RCC 7860 (cell line): ENCODE measurements at places on chromosomes 4 and X.
A peak's percentile ranks its signal among the peaks of the same experiment; 100 is the strongest.

GRCh38 chrX:154374313-154375155, at the start of gene FLNA:
FLNA (minus strand) TSS chrX:154374634; CDS start chrX:154371245, 3,389 bp downstream.
- peak; percentile 42 for DNase-seq

GRCh38 chrX:132369617-132370326, 119.1 kb downstream of the MBNL3 start:
- no peak for DNase-seq

- DNase-seq = peak; percentile 33
Measured at GRCh38 chr4:47075262-47075661, 43.9 kb downstream of the GABRB1 start.

DNA sequence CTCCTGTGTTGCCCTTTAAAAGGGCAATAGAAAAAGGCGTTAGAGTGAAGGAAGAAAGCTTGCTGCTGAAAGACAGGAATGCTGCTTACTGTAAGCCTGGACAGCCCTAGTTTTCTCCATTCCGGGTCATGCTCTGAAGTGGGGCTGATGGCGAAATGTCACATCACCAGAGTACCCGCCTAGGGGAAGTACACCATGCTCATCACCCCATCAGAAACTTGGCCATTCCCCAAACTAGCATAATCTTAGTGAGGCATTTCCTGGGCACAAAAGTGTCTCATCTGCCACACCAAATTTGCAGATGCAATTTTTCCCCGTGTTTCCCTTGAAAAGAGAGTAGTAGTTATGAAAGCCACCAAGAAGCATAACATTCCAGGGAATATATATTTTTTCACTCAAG, 47.8 kb upstream of the CAMK2D start:
- no peak for DNase-seq

GRCh38 chr4:38114386-38115150, 154.4 kb downstream of the PTTG2 start:
- no peak for DNase-seq

DNA sequence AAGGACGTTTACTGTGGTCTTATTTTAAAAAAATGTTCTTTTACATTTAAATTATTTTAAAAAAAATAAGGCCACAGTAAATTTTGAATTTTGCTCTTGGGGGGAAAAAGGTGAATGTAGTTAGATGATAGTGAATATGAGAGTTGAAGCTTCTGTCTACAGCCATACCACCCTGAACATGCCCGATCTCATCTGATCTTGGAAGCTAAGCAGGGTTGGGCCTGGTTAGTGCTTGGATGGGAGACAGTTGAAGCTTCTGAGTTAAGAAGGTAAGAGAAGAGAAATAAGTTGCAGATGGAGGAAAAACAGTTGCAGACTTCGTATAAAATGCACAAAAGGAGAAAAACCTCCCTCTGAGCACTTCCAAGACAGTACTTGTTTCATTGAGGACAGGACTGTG, 115.6 kb upstream of the NR3C2 start:
- DNase-seq = no peak

- no peak for DNase-seq
Measured at GRCh38 chr4:76993787-76994641, 44.5 kb downstream of the SEPTIN11 start.

- no peak for DNase-seq
Measured at GRCh38 chr4:170750519-170750918, 660.8 kb upstream of the AADAT start.

GRCh38 chr4:2075987-2076907, 17.1 kb downstream of the NAT8L start:
- DNase-seq = no peak

DNA sequence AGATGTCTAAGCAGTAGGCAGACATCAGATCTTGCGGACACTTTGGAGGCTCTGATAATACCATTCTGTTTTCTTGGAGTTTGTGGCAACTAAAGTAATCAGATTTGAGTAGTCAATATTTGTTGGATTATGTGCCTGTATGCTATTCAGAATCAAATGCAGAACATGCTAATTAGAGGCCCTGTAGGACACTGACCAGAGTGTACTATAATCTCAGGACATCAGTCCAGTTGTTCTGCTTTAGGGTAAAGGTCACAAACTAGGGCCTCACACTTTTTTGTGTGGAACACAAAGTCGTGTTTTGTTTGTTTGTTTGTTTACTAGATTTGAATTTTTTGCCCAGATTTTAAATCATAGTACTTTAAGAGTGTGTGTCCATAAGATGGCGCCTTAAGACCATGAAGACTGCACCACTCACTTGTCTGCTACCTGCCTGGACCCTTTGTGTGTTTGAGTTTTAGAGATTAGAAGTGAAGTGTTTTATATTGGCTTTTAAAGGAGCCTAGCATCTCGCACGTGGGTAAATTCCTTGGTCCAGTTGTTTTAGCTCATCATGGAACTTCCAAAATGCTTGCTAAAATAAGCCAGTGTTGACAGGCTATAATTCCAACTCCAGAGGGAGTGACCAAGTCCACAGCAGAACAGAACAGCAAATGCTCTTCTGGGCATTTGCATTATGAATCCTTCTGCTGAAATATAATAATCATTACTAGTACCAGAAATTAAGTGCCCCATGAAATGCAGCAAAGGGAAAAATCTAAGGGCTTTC, 34.7 kb downstream of the IL13RA1 start:
- DNase-seq = no peak

DNA sequence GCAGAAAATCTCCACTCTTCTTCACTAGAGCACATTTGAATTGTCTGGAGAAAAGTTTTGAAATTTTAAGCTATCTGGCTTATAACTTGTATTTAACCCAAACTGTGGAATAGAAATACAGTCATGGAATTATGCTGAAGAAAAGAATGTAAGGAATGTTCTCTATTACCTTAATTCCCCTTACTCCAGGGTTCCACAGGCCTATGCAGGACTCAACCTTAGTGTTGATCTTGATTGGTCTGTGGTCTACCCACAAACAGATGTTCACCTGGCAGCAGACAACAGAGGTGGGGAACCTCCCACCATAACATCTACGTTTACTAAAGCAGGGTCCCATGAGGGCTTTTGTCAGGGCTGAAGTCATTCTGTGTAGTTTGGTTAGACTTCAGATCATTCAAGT, 189.3 kb upstream of the GPRIN3 start:
- no peak for DNase-seq

- no peak for DNase-seq
Measured at GRCh38 chrX:29851857-29852605, 363.3 kb upstream of the MAGEB2 start.

GRCh38 chrX:47859686-47860085, 23.0 kb downstream of the ZNF81 start:
- DNase-seq = no peak

GRCh38 chr4:157776930-157777528, 395.8 kb downstream of the GASK1B start:
- no peak for DNase-seq

GRCh38 chrX:30309139-30309571, at the start of gene NR0B1:
NR0B1 (minus strand) TSS chrX:30309390; CDS start chrX:30309363, 27 bp downstream.
- no peak for DNase-seq

- DNase-seq = no peak
Measured at GRCh38 chr4:102503301-102503746, 2.2 kb downstream of the NFKB1 start.

DNA sequence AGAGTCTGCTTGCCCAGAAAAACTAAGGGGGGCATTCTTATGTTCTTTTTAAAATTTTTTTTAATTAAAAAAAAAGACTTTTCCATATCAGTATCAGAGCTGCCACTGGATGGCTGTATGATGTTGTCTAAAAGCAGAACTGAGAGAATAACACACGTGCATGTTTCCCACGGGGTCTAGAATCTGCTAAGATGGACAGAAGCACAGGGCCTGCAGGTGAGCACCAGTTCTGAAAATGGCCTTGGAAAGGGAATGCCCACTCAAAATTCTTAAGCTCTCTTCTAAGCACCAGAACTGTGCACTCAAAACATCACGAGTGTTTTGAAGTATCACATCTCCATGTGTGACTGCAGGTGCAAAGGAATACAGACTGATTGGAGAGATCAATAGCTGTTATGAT, 61.1 kb downstream of the ARAP2 start:
- DNase-seq = no peak

- no peak for DNase-seq
Measured at GRCh38 chr4:109177096-109177810, 125.2 kb downstream of the COL25A1 start.

DNA sequence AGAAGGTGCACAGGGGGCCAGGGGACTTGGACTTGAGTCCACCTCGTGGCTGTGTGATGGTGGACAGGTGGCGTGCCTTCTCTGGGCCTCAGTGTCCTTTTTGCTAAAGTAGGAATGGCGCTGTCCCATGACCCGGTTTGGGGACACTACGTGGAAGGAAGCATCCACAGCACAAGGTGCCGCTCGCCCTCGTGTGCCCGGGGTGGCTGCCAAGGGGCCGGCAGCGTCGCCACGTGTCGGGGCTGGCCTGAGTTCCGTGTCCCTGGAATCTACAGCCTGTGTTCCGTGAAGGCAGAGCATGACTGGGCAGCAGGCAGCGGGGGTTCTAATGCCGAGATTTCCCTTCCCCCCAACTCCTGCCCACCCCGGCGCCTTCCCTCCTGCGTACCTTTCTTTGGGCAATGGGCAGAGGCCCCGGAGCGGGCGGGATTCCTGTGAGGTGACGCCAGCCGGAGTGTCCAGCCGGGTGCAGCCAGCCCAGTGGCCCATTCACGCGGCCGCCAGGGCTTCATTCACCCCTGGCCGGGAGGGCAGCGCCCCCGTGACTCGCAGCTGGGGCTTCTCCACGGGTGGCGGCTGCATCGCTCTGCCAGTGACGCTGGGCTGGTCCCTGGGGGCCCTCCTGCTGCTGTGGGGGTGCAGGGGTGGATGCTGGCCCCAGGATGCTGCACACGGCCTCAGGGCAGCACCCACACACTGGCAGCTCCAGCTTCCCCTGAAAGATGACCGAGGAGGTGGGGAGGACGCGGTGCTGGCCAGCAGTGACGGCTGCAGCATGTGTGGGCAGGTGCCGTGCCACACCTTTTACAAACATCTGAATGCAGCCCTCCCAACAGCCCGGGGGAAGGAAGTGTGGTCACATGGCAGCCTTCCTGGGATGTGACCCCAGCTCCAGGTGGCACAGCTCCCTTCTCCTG, 21.2 kb downstream of the DOK7 start:
- peak; percentile 96 for DNase-seq

- peak; percentile 39 for DNase-seq
Measured at GRCh38 chr4:24988776-24989175, 42.0 kb downstream of the LGI2 start.

- DNase-seq = no peak
Measured at GRCh38 chr4:73810191-73810590, 26.3 kb upstream of the CXCL6 start.

- DNase-seq = no peak
Measured at GRCh38 chr4:143406523-143406922, 69.8 kb downstream of the GAB1 start.

DNA sequence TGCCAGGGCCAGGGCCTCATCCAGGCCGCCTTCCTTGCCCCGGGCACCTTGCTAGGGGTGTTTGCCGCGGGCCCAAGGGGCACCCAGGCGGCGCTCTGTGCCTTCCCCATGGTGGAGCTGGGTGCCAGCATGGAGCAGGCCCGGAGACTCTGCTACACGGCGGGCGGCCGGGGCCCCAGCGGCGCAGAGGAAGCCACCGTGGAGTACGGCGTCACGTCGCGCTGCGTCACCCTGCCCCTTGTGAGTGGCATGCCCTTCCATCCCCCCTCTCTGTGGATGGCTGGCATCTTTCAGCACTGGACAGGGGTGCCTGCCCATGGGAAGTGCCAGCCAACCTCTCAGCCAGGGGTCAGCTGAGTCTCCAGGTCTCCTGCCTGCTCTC, 3.6 kb downstream of the PLXNB3 start:
- DNase-seq = no peak

DNA sequence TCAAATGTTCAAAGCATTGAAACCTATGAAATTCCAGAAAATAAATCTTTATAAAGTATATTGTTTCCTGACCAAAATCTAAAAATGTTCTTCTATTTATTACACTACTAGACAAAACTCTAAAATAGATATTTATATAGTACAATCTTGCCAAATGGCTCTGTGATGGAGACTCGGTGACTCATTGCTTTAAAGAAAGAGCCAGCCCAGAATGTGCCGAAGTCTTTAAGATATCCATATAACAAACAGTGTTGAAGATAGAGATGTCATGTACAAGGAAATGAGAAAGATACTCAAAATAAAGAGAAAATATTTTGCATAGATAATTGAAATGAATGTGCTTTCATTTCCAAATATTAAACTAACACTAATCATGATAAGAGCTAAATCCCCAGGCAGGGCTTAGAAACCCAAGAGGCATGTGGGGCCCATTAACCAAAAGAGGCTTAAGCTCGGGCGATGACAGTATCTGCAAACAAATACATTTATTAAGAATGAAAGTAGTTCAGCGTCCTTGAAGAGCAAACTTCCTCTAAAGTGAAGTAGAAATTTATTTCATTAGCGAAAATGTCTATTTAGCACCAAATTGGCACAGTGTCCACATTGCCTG, 102.1 kb upstream of the FAM9B start:
- DNase-seq = no peak

GRCh38 chrX:113759422-113759821, 824.5 kb upstream of the HTR2C start:
- DNase-seq = no peak

GRCh38 chrX:112735147-112735546, 55.4 kb upstream of the LHFPL1 start:
- no peak for DNase-seq

DNA sequence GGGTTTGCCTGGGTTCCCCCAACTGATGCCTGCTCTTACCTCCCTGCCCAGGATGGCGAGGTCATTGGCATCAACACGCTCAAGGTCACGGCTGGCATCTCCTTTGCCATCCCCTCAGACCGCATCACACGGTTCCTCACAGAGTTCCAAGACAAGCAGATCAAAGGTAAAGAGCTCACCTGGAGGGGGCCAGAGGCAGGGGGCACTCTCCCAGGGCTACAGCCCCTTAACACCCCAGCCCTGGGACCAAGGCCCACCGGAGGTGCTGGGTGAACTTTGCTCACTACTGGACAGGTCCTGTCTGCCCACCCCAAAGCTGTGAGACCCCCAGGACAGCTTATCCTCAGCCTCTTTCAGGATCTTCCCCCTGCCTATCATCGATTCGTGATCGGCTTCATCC, 24.5 kb downstream of the HTRA3 start:
- no peak for DNase-seq

GRCh38 chr4:25238052-25238451, 4.2 kb downstream of the PI4K2B start:
- no peak for DNase-seq

DNA sequence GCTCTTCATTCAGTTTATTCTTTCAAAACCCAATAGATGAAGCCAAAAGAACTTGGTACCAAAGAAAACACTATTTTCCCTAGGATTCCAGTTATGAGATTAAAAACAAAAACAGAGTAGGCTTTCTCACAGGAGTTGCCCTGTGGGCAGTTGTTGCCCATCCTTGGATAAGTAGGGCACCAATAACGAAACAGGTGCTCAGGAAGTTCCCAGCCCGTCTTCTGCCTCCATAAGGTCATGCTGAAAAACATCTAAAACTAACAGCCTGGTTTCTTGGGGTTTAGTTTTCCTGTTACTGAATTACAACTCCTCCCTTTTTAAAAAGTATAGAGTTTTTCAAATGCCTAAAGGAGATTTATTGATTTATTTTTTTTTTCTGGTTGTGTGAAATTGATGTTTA, 14.7 kb downstream of the TSPAN5 start:
- no peak for DNase-seq

- no peak for DNase-seq
Measured at GRCh38 chrX:74325130-74326059, 21.4 kb downstream of the ZCCHC13 start.
